Neural cell (in vitro differentiated cells): ENCODE measurements at places on chromosomes 3 and 15. TPM values are rescaled to one million over a fixed set of nuclear protein-coding genes. Genes with fewer than 3 reads are reported as not detected.

The ATP13A5 gene
- polyA plus RNA-seq, result 0.28 TPM in 1 of 2 replicates, not detected in the other

The PML gene
- polyA plus RNA-seq, result 4.7 and 10.9 TPM in 2 replicates

The TRH gene
- polyA plus RNA-seq, result 2.6 TPM in 2 replicates

The GRM2 gene
- polyA plus RNA-seq, result 9.1 and 11.6 TPM in 2 replicates

The SNUPN gene
- 19.0 and 21.7 TPM in 2 replicates for polyA plus RNA-seq

The WDR93 gene
- 0.41 TPM in 1 of 2 replicates, not detected in the other for polyA plus RNA-seq

The KCNAB1 gene
- 14.9 and 17.0 TPM in 2 replicates for polyA plus RNA-seq

The GP5 gene
- polyA plus RNA-seq, result 0.14 and 0.16 TPM in 2 replicates

The IL20RB gene
- 2.0 and 3.0 TPM in 2 replicates for polyA plus RNA-seq

The IL5RA gene
- 0.10 TPM in 1 of 2 replicates, not detected in the other for polyA plus RNA-seq

The SOX14 gene
- not detected in 2 replicates for polyA plus RNA-seq

The SLC28A2 gene
- polyA plus RNA-seq, result not detected in 2 replicates
